ENCODE measurements at places on chromosomes 7 and 10. TPM values are rescaled to one million over a fixed set of nuclear protein-coding genes. Genes with fewer than 3 reads are reported as not detected.

SHTN1 gene
- 6.7 TPM for total RNA-seq

ANKRD1 gene
- total RNA-seq: not detected

LEP gene
- total RNA-seq: not detected

GRCh38 chr7:80819503-80819902, 99.3 kb downstream of the SEMA3C start:
- H3K4me3 ChIP-seq: no peak overlapping the region
- no peaks in the 10 kb centered on the region for H3K4me1 ChIP-seq
- no peak for DNase-seq
- H3K27me3 ChIP-seq: no peaks in the 10 kb centered on the region
- no peaks in the 10 kb centered on the region for H3K36me3 ChIP-seq

GRCh38 chr7:151679071-151679708, 159.5 kb upstream of the RHEB start:
- no peak for DNase-seq
- H3K27ac ChIP-seq: no peak overlapping the region
- H3K36me3 ChIP-seq: no peaks in the 10 kb centered on the region
- no peaks in the 10 kb centered on the region for H3K4me1 ChIP-seq

Data from GM23338 (cell line).